Smooth muscle cell of the umbilical artery (primary cell): ENCODE measurements at places on chromosomes 11 and 22. TPM values are rescaled to one million over a fixed set of nuclear protein-coding genes. Genes with fewer than 3 reads are reported as not detected.

Gene SHANK2
- total RNA-seq: 3.7 and 6.8 TPM in 2 replicates

Gene CALCA
- total RNA-seq: not detected in 2 replicates

Gene TXN2
- total RNA-seq: 15.1 and 22.9 TPM in 2 replicates

Gene OR5B21
- not detected in 2 replicates for total RNA-seq

Gene LRRN4CL
- total RNA-seq: 0.23 and 0.59 TPM in 2 replicates

Gene CBLIF
- not detected in 2 replicates for total RNA-seq

Gene MRGPRE
- not detected in 2 replicates for total RNA-seq

Gene ASRGL1
- 0.30 and 0.78 TPM in 2 replicates for total RNA-seq

Gene OAF
- total RNA-seq: 32.7 and 39.5 TPM in 2 replicates

Gene OR10A2
- not detected in 2 replicates for total RNA-seq

Gene RPL27A
- total RNA-seq: 338 and 763 TPM in 2 replicates

Gene CSNK2A3
- total RNA-seq: 2.1 and 5.6 TPM in 2 replicates

Gene SCARF2
- total RNA-seq: 66.5 and 72.7 TPM in 2 replicates

Gene NCF4
- total RNA-seq: not detected in 2 replicates

Gene HORMAD2
- not detected in 2 replicates for total RNA-seq

Gene IRAG1
- 3.0 and 8.6 TPM in 2 replicates for total RNA-seq

Gene GGTLC2
- not detected in 2 replicates for total RNA-seq

Gene C1QTNF4
- total RNA-seq: under 0.01 and 0.05 TPM in 2 replicates

Gene HTR3B
- total RNA-seq: not detected in 2 replicates

Gene CST6
- total RNA-seq: 0.51 TPM in 1 of 2 replicates, not detected in the other

Gene LARGE1
- 9.2 and 16.0 TPM in 2 replicates for total RNA-seq

Gene MLC1
- 0.18 and 0.59 TPM in 2 replicates for total RNA-seq
